Glutamatergic neuron (in vitro differentiated cells): ENCODE measurements at places on chromosomes 2 and 18.

- H3K36me3 ChIP-seq, result no peaks in the 10 kb centered on the region
- no peaks in the 10 kb centered on the region for H3K27me3 ChIP-seq
- DNase-seq, result no peak
- H3K27ac ChIP-seq, result no peak overlapping the region
- no peaks in the 10 kb centered on the region for H3K4me1 ChIP-seq
Measured at GRCh38 chr18:55753643-55754263, 165.8 kb upstream of the TCF4 start.

GRCh38 chr2:20330192-20330591 lies 20.5 kb downstream of the PUM2 start:
- no peaks in the 10 kb centered on the region for H3K36me3 ChIP-seq
- H3K27ac ChIP-seq, result peak overlapping the region; percentile 2
- peaks cover 27% of the 10 kb centered on the region for H3K4me1 ChIP-seq
- no peak for DNase-seq
- H3K27me3 ChIP-seq, result no peaks in the 10 kb centered on the region
- no peak overlapping the region for H3K4me3 ChIP-seq

GRCh38 chr18:67586101-67586500 lies 69.6 kb upstream of the DSEL start:
- no peaks in the 10 kb centered on the region for H3K27me3 ChIP-seq
- no peak for DNase-seq
- no peak overlapping the region for H3K27ac ChIP-seq
- H3K36me3 ChIP-seq, result no peaks in the 10 kb centered on the region
- H3K4me3 ChIP-seq, result no peak overlapping the region

- H3K27ac ChIP-seq, result no peak overlapping the region
- no peak overlapping the region for H3K4me3 ChIP-seq
- no peak for DNase-seq
- H3K4me1 ChIP-seq, result peaks cover 2% of the 10 kb centered on the region
- H3K27me3 ChIP-seq, result no peaks in the 10 kb centered on the region
Measured at GRCh38 chr2:133484784-133485183, 83.5 kb downstream of the NCKAP5 start.

DNA sequence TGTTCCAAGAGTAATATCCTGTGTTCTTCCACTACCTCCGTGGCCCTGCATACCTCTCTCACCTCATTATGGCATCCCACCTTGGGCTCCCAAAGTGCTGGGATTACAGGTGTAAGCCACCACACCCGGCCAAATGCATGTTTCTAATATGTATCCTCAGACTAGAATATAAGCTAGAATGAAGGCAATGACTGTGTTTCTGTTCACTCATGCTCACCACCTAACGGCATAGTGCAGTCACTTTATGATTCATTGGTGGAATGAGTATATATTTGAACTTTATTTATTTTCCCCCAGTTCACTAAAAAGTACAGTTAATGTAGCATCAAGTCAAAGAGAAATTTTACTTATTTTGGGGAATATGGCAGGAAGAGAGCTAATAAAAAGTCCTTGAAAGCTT lies 11.3 kb downstream of the PIGN start:
- no peak for DNase-seq
- no peaks in the 10 kb centered on the region for H3K27me3 ChIP-seq
- H3K36me3 ChIP-seq, result no peaks in the 10 kb centered on the region
- H3K4me3 ChIP-seq, result no peak overlapping the region

DNA sequence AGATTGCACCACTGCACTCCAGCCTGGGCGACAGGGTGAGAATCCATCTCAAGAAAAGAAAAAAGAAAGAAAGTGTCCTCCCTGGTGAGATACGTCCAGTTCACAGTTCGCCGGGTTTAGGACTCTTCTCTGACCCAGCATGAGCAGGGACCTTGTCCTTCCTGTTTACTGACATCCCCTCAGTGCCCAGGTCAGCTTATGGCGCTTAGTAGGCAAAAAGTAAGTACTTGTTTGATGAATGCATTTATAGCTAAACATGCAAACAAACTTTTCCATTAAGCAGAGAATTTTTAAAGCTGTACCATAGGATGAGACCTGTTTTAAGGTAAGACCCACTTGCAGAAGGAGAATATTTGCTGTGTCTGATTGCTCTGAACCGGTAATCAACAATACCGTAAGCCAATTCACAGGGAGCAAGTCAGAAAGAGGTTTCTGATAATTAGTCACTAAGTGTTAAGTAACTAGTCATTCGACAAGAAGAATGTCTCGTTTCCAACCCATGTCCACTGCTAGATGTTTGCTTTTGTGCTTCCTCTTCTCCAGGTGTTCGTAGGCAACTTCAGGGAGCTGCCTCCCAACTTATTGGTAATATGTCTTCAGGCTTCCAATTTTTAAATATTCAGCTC lies 40.0 kb downstream of the MOGAT1 start:
- peaks cover 5% of the 10 kb centered on the region for H3K4me1 ChIP-seq
- no peak for DNase-seq
- H3K36me3 ChIP-seq, result no peaks in the 10 kb centered on the region

GRCh38 chr2:148258124-148258523 lies 237.2 kb downstream of the MBD5 start:
- H3K27me3 ChIP-seq, result peaks cover 6% of the 10 kb centered on the region
- H3K27ac ChIP-seq, result no peak overlapping the region
- no peak overlapping the region for H3K4me3 ChIP-seq
- no peak for DNase-seq
- H3K4me1 ChIP-seq, result no peaks in the 10 kb centered on the region

DNA sequence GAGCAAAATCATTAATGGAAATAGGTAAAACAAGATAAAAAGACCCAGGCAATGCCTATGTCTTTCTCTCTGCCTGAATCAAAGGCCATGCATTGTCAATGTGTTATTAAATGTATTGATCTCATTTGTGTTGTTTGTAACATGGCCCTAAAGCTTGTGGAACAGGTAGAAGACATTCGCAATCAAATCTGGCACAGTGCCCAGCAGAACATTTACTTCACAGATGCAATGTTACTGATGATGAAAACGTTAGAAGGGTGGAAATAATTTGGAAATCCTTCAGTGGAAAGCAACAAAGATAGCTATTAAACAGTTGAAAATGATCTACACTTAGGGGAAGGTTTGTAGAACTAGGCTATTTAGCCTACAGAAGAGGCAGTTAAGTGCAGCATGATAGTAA lies 368.2 kb downstream of the EPHA4 start:
- peak overlapping the region; percentile 10 for H3K4me3 ChIP-seq
- peaks cover 13% of the 10 kb centered on the region for H3K4me1 ChIP-seq
- H3K36me3 ChIP-seq, result no peaks in the 10 kb centered on the region
- H3K27ac ChIP-seq, result peak overlapping the region; percentile 35
- peaks cover 2% of the 10 kb centered on the region for H3K27me3 ChIP-seq

- H3K4me1 ChIP-seq, result peaks cover 8% of the 10 kb centered on the region
- H3K27ac ChIP-seq, result no peak overlapping the region
- no peaks in the 10 kb centered on the region for H3K36me3 ChIP-seq
- peaks cover 7% of the 10 kb centered on the region for H3K27me3 ChIP-seq
Measured at GRCh38 chr2:120300385-120300784, 45.6 kb upstream of the INHBB start.

DNA sequence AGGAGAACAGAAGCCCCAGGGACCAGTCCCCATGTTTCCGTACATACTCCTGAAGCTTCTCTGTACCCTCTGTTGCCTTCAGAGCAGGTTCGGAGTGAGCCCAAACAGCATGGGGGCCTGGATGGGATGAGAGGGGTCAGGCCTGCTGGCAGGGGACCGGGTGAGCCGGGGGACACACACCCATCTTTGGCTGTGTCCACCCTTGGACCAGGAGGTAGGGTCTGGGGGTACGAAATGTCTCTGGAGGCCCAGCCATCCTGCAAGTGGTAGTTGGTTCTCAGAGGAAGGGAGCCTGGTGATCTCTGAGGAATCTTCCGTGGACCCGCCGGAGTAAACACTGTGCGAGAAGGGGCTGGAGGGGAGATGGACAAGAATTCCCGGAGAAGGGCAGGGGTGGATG lies 15.3 kb downstream of the FBLN7 start:
- no peak for DNase-seq
- H3K4me3 ChIP-seq, result no peak overlapping the region
- H3K27ac ChIP-seq, result no peak overlapping the region

GRCh38 chr2:123732563-123732962 lies 292.5 kb upstream of the CNTNAP5 start:
- no peak overlapping the region for H3K4me3 ChIP-seq
- H3K27ac ChIP-seq, result no peak overlapping the region
- DNase-seq, result no peak
- no peaks in the 10 kb centered on the region for H3K36me3 ChIP-seq
- H3K27me3 ChIP-seq, result no peaks in the 10 kb centered on the region

GRCh38 chr18:61756244-61756643 lies 136.6 kb downstream of the RNF152 start:
- no peaks in the 10 kb centered on the region for H3K27me3 ChIP-seq
- H3K36me3 ChIP-seq, result no peaks in the 10 kb centered on the region
- H3K4me3 ChIP-seq, result no peak overlapping the region
- H3K4me1 ChIP-seq, result no peaks in the 10 kb centered on the region
- no peak for DNase-seq

GRCh38 chr2:132646540-132647108 lies 23.4 kb downstream of the LYPD1 start:
- H3K27me3 ChIP-seq, result no peaks in the 10 kb centered on the region
- no peak overlapping the region for H3K27ac ChIP-seq
- peaks cover 5% of the 10 kb centered on the region for H3K4me1 ChIP-seq
- H3K4me3 ChIP-seq, result no peak overlapping the region

DNA sequence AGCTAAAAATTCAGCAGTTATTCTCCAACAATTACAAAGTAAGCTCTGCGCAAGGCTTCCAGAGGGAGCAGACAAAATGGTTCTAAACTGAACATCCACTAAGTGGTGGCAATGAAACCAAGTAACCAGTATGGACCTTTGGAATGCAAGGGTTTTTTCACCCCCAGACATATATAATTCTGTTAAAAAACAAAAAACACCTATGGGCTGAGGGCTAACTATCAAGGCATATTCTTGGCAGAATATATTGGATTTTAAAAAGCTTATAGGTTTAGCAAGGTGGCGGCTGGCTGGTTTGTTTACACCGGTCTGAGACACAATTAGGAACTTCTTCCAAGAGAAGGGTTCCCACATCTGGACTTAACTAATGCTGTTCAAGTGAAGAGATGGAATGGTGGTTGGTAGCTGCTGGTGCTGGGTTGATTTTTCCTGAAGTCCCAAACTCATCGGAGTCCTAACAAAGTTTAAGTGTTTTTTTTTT lies 2.8 kb downstream of the ZFP36L2 start:
- H3K36me3 ChIP-seq, result no peaks in the 10 kb centered on the region
- H3K4me1 ChIP-seq, result peaks cover 29% of the 10 kb centered on the region
- peaks cover 9% of the 10 kb centered on the region for H3K27me3 ChIP-seq
- H3K4me3 ChIP-seq, result peak overlapping the region; percentile 57
- no peak for DNase-seq

DNA sequence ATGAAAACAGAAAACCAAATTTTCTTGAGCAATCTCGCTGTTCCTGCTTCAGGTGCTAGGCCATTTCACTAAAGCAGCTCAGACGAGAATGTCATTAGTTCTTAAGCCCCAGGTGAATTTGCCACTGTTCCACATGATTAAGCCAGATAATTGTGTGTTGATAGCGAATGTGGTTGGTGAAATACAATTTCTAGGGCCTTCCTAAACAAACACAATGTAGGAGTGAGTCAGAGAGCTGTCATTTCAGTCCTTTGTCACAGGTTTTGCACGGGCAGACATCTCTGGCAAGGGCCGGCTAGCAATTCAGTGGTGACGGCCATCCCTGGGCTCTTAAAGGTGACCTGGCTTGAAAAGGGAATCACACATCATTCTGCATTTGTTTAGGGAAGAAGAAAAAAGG lies 170.7 kb downstream of the TMEM182 start:
- DNase-seq, result no peak
- no peak overlapping the region for H3K27ac ChIP-seq
- peaks cover 1% of the 10 kb centered on the region for H3K27me3 ChIP-seq

DNA sequence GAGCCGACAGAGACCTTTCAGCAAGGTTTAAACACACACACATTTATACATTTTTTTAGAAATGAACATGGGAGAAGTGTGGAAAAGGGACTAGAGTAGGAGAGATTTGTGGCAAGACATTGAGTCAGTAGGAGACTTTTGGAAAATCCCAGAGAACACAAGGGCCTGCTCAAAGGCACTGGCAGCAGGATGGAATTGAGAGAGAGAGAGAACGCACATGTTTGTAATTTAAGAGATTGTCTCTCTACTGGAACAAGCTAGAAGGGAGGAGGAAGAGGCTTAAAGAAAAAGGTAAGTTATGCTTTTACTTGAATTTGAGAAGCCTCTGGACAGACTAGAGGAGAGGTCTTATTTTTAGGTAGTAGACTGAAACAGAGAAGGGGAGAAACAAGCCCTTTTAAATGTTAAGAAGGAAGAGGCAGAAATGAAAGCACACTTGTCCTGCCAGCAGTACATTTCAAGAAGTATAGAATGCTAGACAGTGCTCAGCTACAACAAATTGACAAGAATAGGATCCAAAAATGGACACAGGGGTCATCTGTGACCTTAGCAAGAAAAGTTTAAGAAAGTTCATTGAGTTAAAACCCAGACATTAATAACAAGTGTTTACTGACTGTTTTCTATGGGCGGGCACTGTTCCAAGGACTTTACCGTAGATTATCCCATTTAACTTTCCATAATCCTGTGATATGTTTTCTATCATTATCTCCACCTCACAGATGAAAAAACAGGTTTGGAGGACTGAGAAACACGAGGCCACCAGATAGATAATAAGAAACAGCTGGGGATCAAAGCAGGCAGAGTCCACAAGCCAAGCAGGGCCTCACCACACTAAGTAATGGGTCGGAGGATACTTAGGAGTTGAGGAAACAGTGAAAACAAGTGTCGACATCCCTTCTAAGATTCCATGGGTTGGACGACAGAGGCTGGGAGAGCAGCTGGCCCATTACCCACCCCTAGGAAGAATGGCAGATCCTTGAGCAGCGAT lies 306.5 kb upstream of the NRP2 start:
- H3K36me3 ChIP-seq, result no peaks in the 10 kb centered on the region
- no peak overlapping the region for H3K4me3 ChIP-seq
- DNase-seq, result no peak

GRCh38 chr2:217937446-217937845 lies 65.3 kb downstream of the TNS1 start:
- H3K27me3 ChIP-seq, result peaks cover 10% of the 10 kb centered on the region
- H3K4me1 ChIP-seq, result peaks cover 24% of the 10 kb centered on the region
- H3K27ac ChIP-seq, result no peak overlapping the region
- no peak overlapping the region for H3K4me3 ChIP-seq
- H3K36me3 ChIP-seq, result peaks cover 4% of the 10 kb centered on the region

DNA sequence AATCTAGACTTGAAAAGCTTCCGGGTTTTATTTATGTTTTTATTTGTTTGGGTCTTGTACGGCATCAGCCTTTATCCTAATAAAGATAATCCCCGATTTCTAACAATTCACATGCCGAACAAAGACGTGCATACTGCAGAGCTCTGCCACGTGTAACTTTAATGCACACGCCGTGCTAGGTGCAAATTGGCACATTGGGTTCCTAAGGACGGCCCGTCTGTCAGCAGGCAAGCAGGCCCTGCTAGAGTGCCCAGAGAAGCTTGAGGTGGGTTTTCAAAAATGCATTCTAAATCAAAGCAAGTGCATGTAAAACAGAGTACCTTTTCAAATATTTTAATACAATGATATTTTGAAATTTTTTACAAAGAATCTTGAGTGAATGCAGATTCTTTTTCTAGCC lies 806.4 kb upstream of the POU3F3 start:
- H3K4me1 ChIP-seq, result peaks cover 8% of the 10 kb centered on the region
- H3K27me3 ChIP-seq, result no peaks in the 10 kb centered on the region
- no peak for DNase-seq
- no peak overlapping the region for H3K27ac ChIP-seq
- no peaks in the 10 kb centered on the region for H3K36me3 ChIP-seq

- H3K27me3 ChIP-seq, result no peaks in the 10 kb centered on the region
- H3K4me1 ChIP-seq, result peaks cover 9% of the 10 kb centered on the region
- peak overlapping the region; percentile 24 for H3K27ac ChIP-seq
- H3K36me3 ChIP-seq, result no peaks in the 10 kb centered on the region
- DNase-seq, result no peak
- no peak overlapping the region for H3K4me3 ChIP-seq
Measured at GRCh38 chr18:40911582-40912254, 1043.3 kb upstream of the PIK3C3 start.
